ENCODE measurements at places on chromosomes 6 and 20.

GRCh38 chr20:35145141-35145564 lies 2.0 kb downstream of the EDEM2 start:
- DNase-seq, result no peak

DNA sequence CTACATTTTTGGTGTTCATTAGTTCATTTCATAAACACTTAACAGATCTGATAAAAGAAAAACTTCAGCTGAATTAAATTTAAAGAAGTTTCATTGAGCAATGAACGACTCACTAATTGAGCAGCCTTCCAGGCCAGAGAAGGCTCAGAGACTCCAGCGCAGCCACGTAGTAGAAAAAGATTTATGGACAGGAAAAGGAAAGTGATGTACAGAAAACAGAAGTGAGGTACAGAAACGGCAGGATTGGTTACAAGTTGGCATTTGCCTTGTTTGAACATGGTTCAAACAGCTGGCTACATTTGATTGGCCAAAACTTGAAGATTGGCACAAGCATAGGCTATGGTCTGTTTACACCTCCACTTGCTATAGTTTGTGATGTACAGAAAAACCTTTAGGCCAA lies 166.3 kb upstream of the DTNBP1 start:
- DNase-seq, result no peak

DNA sequence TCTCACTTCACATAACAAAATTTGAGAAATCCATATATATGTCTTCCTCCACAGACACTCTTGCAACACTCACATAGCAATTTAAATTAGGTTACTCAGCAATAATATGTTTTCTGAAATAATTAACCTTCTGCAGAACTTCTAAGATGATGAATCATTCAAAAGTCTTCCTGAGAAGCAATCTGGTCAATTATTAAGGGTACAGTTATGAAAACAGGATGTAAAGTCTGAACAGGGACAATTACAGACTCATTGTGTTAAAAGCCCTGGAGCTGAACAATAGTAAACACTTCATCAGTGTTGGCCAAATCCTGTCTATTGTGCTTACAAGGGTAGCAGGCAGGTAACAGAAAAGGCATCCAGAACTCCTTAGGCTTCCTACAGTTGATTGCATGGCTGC lies 75.4 kb downstream of the FILIP1 start:
- no peak for DNase-seq

DNA sequence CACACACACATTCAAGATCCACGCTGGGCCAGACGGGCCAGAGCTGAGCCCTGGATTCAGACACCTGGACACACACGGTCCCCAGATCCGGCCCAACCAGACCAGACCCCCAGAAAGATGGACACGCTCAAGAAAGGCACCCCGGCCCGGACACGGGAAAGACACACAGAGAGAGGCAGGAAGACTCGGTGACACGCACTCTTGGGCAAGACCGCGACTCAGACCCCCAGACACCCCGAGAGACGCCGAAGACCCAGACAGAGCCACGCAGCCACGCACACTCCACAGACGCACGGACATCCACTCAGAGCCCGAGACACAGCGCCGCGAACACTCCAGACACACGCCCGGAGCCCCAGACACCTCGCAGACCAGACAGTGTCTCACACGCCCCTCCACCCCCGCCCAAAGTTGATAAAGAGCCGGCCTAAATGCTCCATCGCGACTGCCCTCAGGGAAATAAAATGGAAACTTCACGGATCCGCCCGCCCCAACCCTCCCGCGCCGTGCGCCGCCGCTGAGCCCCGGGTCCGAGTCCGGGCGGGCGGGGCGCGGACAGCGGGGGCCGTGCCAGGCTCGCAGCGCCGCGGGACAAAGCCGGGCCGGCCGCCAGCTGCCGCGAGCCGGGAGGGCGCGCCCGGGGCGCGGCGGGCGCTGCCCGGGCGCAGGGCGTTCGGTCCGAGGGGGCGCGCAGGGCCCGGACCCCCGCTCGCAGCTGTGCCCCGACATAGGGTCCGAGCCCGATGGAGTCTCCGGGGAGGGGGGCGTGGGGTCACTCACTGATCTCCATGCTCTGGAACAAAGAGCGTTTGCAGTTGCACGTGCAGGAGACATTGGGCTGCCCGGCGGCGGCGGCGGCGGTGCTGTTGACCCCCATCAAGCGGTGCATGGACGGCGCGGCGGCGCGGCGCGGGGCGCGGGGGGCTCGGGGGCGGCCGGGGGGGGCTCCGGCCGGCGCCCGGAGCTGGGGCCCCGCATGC lies 831 bp downstream of the PMEPA1 start:
- peak; percentile 18 for DNase-seq

GRCh38 chr6:113522376-113522775 lies 334.8 kb upstream of the MARCKS start:
- DNase-seq, result no peak

DNA sequence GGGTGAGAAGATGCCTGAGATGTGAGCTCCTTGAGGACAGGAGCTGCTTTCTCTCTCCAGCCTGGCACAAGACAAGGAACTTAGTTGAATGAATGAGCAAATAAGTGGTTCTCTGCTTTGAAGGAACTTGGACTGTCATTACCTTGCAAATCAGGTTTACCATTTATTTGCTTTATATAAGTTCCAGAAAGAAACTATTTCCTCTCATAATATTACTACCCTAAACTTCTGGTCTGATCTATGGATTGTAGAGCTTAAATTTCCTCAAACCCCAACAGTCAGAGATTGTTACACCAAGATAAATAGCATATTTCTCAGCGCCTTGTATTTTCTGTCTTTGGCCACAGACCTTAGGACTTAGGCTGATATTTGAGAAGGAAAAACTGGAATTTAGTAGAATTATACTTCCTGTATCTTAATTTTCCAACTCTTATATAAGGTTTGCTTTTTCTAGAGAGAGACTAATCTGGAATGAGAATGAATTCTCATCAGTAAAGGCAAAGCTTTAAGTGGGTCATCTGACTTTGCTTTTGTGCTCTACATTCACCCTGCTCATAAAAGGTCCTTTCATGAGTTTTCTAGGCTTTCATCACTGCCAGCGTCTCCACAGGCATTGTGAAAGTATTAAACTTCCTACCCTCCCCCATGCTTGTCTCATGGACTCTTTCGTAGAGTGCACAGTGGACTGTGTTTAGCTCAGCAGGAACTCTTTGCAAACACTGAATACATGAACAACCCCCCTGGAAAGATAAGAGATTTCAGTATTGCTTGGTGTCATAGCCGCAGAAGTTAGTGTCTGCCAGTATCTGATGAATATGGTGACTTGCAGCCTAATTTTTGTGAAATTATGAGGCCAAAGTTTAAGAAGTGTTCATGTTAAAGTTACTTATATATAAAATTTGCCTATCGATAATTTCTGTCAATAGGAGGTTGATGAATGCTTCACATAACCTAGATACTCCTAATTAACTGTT lies 74.0 kb downstream of the PTPRA start:
- DNase-seq, result no peak

GRCh38 chr20:9342651-9343050 lies 171.7 kb upstream of the LAMP5 start:
- DNase-seq, result no peak

DNA sequence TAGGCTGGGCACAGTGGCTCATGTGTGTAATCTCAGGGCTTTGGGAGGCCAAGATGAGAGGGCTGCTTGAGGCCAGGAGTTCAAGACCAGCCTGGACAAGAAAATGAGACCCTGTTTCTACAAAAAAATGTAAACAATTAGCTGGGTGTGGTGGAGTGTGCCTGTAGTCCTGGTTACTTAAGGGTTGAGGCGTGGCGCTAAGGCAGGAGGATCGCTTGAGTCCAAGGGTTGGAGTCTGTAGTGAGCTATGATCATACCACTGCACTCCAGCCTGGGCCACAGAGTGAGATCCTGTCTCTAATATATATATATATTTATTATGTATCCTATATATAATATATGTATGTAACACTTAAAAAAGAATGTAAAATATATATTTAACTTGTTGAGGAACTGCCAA lies 7.9 kb upstream of the ABRACL start:
- no peak for DNase-seq

- DNase-seq, result no peak
These were observed 133.6 kb upstream of the CITED2 start for GRCh38 chr6:139508023-139508422.

DNA sequence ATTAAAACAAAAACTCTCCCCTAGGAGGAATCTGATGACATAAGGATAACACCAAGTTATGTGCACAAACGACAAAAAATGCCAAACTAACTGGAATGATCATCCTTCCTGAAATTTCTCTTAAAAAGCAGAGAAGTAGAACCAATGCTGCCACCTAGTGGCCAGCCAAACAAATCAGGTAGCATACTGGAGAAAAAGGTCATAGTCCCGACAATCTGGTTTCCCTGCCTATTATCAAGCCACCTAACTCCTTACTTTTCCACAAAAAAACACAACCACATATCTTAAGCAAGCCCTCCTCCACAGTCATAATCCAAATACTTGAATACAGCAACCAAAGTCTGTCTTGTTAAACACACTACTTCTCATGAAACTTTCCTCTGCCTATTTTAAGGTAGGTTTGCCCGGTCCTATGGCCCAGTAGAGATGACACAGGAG lies 5.3 kb downstream of the OARD1 start:
- DNase-seq, result peak; percentile 26

DNA sequence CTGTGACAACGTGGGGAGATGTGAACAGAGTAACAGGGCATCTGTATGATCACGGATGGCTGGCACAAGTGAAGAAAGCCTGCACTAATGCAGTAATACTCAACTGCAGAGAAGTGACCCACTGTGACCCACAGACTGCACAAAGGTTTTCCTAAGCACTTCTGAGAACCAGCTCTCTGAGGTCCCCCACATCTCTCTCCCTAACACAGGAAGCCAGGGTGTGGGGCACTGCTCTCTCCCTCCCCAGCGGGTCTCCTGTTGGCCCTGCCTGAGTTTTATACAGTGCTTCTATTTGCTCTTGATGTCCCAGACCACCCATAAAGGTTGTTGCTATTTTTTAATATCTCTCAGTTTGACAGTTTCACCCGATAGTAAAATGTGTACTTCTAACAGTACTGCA lies 11.3 kb downstream of the APMAP start:
- no peak for DNase-seq

- no peak for DNase-seq
These were observed 6.5 kb upstream of the USP45 start for GRCh38 chr6:99521633-99522151.

GRCh38 chr20:17504066-17504897 lies 26.9 kb downstream of the BFSP1 start:
- DNase-seq, result no peak

DNA sequence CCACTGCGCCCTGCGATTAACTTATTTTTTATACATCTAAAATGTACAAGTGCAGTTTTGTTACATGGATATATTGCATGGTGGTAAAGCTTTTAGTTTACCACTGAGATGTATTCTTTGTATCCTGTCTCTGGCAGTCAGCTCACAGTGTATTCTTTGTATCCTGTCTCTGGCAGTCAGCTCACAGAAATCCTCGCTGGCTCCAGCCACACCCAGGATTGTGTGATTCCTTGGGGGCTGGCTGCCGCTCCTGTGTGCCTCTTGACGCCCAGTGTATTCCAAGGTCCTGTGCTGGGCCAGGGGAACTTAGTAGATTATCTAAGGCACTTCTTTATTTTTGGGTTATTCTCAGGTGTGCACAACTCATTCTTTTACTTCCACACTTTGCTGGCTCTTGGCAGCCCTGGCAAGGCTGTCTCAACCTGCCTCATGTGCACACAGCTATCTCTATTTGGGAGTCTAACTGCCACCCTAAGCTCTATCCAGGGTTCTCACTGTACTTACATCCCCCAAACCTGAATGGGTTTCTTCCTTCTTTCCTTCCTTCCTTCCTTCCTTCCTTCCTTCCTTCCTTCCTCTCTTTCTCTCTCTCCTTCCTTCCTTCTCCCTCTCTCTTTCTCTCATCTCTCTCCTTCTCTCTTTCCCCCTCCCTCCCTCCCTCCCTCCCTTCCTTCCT lies 12.4 kb upstream of the RNF24 start:
- no peak for DNase-seq

- DNase-seq, result no peak
These were observed 131.1 kb upstream of the HSF2 start for GRCh38 chr6:122268394-122268793.

DNA sequence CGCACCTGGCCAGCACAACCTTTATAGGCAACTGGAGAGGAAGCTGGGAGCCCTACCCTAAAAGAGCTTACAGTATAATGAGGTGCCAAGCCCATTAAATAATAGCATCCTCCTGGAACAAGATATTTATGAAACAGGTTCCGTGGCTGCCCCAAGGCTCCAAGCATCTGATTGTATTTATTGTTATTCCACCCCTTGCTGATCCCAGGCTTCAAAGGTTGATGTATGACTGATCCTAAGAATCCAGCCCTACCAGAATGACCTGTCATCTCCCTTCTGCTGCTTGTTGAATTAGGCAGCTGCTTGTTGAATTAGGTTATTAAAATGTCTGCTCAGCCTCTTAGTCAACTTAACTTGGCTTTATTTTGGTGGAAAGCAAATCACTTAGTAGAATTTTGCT lies 35.2 kb upstream of the SASH1 start:
- DNase-seq, result no peak

DNA sequence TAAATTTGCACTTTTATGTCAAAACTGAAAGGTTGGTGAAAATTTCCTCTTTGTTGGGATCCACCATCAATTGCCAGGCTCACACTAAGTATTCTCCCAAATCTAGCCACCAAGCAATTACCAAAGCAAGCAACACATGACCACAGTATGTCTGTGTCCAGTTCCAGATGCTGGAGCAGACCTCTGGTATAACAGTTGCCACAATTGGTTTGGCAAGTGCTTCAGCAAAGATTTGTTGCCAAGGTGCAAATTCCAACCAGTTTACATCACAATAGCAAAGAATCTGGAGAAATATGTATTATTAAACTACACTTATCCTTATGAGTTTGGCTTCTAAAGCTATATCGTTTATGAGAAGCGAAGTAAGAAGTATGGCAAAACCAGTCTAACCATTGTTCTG lies 6.4 kb downstream of the GTF2H5 start:
- DNase-seq, result no peak

GRCh38 chr6:42339991-42340401 lies 111.7 kb downstream of the TRERF1 start:
- DNase-seq, result no peak

- no peak for DNase-seq
These were observed 32.7 kb upstream of the SLC22A1 start for GRCh38 chr6:160088784-160089533.

DNA sequence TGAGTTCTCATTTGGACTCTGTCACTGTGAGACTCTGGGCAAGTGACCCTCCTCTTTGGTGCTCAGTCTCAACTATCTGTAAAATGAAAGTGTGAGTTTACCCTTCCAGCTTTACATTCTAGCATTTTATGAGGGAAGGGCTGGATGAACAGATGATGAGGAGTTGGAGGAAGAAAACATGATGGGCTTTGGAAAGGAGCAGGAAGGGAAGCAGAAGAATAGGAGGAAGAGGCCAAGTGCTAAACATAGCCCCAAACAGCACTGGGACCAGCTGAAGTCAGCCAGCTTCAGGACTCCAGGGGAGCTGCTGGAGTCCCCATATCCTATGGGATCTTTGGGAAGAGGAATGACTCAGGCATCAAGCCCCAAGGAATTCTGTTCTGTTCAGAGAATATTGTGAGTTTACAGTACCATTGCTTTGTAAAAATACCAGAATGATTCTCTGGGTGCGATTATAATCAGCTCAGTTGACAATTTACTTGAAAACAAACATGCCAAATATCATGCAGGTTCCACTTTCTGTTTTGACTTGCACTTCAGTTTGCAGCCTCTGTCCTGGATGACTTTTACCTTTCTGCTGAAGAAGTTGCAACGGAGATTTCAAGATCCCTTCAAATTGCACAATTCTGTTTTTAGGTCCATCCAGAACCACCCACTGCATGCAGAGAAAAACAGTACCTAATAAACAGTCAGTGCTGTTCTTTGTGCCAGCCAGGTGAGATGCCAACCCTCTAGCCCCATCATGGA lies 3.2 kb downstream of the CD40 start:
- DNase-seq, result no peak

- no peak for DNase-seq
These were observed 64.6 kb downstream of the UST start for GRCh38 chr6:148811459-148811858.
